ENCODE measurements at places on chromosomes 2 and 18. TPM values are rescaled to one million over a fixed set of nuclear protein-coding genes. Genes with fewer than 3 reads are reported as not detected.

IL36RN gene
- total RNA-seq, result not detected

C1QL2 gene
- total RNA-seq, result not detected

CCL20 gene
- total RNA-seq, result not detected

VIL1 gene
- total RNA-seq, result under 0.01 TPM

DSG4 gene
- total RNA-seq, result not detected

SLC11A1 gene
- total RNA-seq, result 1.3 TPM

RBKS gene
- total RNA-seq, result 5.4 TPM
